Bronchial epithelial cell (primary cell): ENCODE measurements at places on chromosomes 2 and 18. TPM values are rescaled to one million over a fixed set of nuclear protein-coding genes. Genes with fewer than 3 reads are reported as not detected.
A peak's percentile ranks its signal among the peaks of the same experiment; 100 is the strongest.

CPLX4 gene
- not detected in 2 replicates for total RNA-seq

DNA sequence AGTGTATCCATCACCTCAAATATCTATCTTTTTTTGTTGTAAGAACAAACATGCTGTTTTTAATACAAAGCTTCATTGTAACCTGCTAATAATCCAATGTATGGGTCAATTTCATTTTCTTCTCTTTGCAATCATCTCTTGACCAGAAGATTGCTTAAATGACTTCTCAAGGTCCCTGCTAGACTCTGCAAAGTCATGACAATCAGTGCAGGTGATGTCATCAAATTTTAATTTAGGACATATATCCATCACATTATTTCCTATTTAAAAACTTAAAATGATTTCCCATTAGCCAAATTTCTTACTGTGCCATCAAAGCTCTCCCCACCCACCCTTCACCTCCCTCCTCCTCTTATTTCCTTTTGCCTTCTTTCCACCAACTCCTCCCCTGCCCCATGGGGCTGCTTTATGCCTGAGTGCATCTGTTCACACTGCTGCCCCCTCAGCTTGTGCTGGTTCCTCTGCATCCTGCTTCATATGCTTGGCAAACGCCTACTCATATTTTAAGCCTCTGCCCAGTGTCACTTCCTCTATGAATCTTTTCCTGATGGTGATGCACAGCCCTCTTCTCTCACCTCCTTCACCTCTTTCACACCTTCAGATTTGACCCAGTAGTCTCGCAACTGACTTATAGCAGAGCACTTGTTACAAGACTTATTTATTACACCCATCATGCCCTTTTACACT is 20.3 kb downstream of the PLEK start:
- DNase-seq, result peak; percentile 8

UCN gene
- 0.51 and 1.8 TPM in 2 replicates for total RNA-seq

- no peak for DNase-seq
Observed at GRCh38 chr2:215019085-215019484, 119.3 kb downstream of the ABCA12 start.
